ENCODE measurements at places on chromosomes 4 and X.

GRCh38 chr4:183353557-183353956 is 31.3 kb upstream of the CLDN24 start:
- DNase-seq = no peak

- no peak for DNase-seq
Observed at GRCh38 chr4:138796761-138797160, 218.8 kb upstream of the NOCT start.

- no peak for DNase-seq
Observed at GRCh38 chr4:89055157-89056080, 1.6 kb downstream of the FAM13A start.

DNA sequence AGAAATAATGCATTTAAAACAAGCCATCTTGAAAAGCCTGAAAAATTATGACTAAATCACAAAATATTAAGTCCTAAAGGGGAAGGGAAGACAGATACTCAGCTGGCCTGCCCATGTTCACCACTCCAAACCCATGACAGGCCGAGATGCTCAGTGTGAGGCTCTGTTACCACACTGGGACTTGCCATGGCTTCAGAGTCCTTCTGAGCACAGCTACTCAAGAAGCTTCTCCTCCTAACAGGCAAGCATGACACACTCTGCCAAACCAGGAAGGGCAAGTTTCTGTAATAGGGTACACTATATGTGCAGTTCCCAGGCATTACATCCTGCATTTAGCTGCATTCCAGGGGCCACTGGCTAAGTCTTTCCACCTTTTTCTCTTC is 34.0 kb upstream of the CYBB start:
- DNase-seq = no peak

GRCh38 chr4:141759796-141760425 is 123.5 kb downstream of the IL15 start:
- DNase-seq = no peak

DNA sequence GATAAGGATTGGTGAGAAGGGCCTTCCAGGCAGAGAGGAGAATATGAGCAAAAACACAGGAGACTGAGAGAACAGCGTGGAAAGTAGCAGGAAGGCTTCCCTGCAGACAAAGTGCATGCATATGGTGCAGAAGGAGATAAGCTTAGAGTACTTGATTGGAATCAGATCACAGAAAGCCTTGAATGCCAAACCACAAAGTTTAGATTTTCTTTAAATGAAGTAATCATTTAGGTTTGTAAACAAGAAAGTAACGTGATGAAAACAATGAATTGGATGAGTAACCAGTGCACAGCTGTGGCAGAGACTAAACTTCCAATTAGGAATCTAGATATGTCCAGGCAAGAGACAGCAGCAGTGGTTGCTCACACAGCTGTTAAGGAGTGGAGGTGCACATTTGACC is 83.8 kb upstream of the C1QTNF7 start:
- no peak for DNase-seq

DNA sequence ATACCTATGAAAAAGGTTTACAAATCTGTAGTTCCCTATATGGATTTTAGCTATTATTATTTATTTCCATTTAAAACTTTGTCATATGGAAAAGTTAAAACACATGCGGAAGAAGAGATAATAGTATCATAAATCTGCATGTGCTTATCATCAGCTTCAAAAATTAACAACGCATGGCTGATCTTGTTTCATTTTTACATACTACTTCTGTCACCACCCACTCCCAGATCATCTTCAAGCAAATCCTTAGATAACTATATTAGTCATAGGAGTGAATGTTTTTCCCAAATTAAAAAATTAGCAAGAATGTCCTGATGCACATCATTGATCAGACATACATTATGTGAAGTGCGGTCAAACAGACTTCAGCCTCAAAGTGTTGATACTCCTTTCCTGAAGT is 24.6 kb upstream of the MOB1B start:
- no peak for DNase-seq

GRCh38 chrX:45592101-45592500 is 391.4 kb upstream of the DIPK2B start:
- no peak for DNase-seq

GRCh38 chr4:154485127-154485773 is 6.3 kb downstream of the DCHS2 start:
- no peak for DNase-seq

- no peak for DNase-seq
Observed at GRCh38 chr4:82899374-82900065, 1.0 kb upstream of the THAP9 start.

DNA sequence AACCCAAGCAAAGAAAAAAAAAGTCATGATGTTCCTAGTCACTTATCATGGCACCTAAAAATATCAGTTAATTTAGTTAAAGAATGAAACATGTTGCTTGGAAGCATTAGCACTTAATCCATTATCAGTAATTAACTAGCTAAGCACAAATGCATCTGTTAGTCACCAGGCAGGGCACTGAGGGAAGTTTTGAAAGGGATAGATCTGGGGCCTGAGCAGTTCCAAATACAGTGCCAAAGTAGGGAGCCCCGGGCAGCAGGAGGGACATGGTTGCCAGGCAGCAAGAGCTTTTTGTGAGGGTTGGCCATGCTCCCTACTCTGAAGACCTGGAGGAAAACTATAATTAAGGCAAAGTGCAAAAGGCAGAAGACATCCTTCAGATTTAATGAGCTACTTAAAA is 62.0 kb downstream of the PHKA1 start:
- DNase-seq = no peak

DNA sequence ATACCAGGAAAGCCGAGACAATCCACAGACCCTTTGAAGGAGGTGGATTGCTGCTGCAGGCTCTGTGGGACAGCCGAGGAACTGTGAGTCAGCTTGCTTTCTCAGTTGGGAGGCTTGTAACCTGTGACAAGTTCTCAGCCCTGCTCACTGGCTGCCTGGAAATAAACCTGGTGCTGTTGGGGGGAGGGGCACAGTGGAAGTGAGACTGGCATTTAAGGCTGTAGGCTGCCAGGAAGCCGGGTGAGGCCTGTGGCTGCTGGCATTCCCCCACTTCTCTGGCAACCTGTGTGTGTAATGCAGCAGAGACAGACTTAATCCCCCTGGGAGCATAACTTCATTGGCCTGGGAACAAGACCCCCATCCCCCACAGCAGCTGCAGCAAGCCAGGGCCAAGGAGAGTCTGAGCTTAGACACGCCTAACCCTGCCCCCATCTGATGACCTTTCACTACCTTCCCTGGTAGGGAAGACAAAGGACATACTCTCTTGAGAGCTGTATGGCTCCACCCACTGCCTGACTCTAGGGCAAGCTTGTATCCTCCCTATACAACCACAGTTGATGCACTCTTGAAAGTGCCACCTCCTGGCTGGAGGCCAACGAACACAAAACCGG is 64.1 kb downstream of the ALPK1 start:
- no peak for DNase-seq

GRCh38 chr4:145709843-145710242 is 29.9 kb downstream of the C4orf51 start:
- DNase-seq = no peak
